ENCODE measurements at places on chromosomes 7 and 10.

DNA sequence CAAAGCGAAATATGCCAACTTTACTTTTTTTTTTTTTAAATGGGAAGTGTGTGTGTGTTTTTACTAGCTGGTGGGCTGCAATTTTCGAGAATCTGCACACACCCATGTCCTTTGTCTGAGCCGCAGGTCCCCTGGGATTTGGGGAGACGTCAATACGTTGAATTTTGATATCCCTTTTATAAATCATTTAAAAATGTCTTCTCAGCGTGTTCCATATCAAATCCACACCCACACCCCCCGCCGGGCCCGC is 404 bp upstream of the FMC1 start:
- DNase-seq = no peak

GRCh38 chr10:96532523-96532922 is 18.8 kb upstream of the TLL2 start:
- no peak for DNase-seq

GRCh38 chr7:107145067-107145838 is 23.6 kb upstream of the HBP1 start:
- DNase-seq = no peak

DNA sequence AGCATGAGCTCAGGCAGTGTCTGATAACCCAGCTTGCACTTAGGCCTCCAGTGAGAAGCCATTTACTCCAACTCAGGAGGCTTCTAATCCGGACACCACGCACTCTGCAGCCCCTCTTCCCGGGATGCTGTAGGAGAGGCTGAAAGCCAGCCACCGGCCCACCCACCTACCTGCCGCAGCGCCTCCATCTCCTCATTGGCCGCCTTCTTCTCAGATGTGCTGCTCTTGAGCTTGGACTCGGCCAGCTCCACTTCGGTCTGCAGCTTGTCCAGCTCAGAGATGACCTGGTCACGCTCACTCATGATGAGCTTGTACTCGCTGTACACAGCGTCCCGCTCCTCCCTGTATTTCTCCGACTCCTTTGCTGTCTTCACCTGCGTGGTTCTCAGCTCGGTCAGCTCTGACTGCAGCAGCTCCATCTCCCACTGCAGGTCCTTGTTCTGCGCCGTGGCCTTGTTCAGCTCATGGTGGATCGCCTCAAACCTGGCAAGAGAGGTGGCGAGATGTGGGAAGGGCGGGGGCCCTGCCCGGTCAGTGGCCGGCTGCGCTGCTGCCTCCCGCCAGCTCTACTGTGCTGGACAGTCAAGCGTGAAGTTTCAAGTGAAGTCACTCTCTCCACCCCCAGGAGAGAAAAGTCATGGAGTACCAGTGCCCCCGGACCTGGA is 84.7 kb downstream of the DLG5 start:
- DNase-seq = no peak

DNA sequence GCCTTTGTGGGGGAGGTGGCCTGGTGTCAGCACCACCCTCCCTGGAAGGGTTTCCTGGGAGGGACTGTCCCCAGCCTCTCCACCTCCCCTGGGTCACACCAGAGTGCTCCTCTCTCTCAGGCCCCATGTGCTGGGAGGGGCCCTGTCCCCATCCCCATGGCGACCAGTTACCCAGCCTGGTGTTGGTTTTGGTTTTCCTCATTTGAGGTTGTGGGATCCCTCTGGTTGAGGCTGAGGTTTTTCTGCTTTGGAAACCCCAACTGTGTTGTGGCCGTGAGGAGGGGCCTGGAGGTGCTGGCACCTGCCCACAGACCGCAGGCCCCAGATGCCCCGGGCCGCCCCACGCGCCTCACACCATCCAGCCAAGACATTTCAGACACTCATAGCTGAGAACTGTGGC is 106.3 kb downstream of the GRK5 start:
- peak; percentile 33 for DNase-seq

GRCh38 chr10:28120795-28121194 is 121.9 kb upstream of the ODAD2 start:
- DNase-seq = no peak

GRCh38 chr10:110864662-110865140 is 7.0 kb upstream of the PDCD4 start:
- no peak for DNase-seq

GRCh38 chr10:103139803-103140202 is 53.3 kb downstream of the NT5C2 start:
- DNase-seq = no peak

All from stimulated activated CD8-positive, alpha-beta memory T cell treated with anti-CD3 and anti-CD28 coated beads, Interleukin-7, amount 100 ng/mL, for 24 hours (primary cell).